ENCODE measurements at places on chromosomes 7 and 10. TPM values are rescaled to one million over a fixed set of nuclear protein-coding genes. Genes with fewer than 3 reads are reported as not detected.

GRCh38 chr10:70222340-70222794, 10.9 kb downstream of the PPA1 start:
- no peak for DNase-seq

GRCh38 chr10:128808921-128809440, 658.1 kb upstream of the MGMT start:
- DNase-seq, result no peak

DNA sequence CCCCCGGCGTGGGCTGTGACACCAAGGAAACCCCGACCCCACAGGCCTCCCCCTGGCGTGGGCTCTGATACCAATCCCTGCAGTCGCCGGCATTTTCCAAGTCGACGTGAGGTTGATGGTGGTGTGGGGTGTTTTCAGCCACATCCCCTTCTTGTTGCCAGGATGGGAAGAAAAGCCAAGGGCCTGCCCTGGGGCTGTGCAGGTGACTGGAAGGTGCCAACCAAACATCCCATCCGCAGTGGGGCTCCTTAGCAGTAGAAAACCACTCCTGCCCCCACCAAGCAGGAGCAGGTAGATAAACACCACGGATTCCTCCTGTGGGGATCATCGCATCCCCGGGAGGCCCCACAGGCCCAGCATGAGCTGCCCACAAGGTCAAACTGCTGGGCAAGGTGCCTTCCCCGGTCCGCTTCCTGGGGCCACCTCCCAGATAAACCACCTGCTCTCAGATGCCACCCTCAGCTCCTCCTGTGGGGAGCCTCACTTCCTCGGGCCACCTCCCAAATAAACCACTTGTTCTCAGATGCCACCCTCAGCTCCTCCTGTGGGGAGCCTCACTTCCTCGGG, 88.5 kb upstream of the DIP2C start:
- DNase-seq, result no peak

DNA sequence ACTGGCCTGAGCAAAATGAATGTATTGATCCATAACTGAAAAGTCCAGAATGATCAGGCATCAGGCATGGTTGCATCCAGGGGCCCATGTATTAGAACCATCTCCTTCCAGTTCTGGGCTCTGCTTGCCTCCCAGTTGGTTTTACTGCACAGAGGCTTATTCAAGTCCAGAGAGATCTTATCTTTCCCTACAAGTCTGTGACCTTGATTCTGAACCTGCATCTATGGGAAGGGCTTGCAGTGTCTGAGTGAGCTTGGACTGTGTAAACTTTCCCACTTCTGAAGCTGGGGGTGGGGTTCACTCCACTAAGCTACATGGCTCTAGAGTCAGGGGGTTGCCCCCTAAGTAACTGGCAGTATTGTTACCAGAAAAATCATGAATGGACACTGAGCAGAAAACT, 136.2 kb downstream of the TCF7L2 start:
- DNase-seq, result no peak

DNA sequence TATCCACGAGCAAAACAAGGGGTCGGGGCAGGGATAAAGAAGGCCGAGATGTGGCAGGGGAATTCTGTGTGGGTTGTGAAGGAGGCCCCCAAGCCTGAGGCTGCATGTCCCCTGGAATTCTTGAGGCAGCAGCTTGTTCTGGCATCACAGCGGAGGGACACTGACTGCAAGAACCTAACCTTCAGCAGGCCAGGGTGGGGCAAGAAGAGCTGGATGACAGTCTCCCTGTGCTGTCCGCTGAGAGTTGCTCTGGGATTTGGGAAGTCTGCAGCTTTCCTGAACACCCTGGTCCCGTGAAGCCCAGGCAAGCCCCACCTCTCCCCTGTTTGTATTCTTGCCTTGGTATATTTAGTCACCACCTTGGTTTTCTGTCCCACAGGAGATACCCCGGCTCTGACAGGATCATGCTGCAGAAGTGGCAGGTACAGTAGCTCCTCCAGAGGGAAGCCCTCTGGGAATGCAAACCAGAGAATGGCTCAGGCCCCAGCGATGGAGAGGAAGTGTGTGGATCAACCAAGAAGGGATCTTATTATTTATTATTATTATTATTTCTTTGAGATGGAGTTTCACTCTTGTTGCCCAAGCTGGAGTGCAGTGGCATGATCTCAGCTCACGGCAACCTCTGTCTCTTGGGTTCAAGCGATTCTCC, 1.9 kb upstream of the LRRC18 start:
- no peak for DNase-seq

GRCh38 chr7:152089183-152089582, 63.7 kb downstream of the GALNT11 start:
- DNase-seq, result no peak

GRCh38 chr7:36967387-36967786, 243.1 kb upstream of the AOAH start:
- peak; percentile 85 for DNase-seq

DNA sequence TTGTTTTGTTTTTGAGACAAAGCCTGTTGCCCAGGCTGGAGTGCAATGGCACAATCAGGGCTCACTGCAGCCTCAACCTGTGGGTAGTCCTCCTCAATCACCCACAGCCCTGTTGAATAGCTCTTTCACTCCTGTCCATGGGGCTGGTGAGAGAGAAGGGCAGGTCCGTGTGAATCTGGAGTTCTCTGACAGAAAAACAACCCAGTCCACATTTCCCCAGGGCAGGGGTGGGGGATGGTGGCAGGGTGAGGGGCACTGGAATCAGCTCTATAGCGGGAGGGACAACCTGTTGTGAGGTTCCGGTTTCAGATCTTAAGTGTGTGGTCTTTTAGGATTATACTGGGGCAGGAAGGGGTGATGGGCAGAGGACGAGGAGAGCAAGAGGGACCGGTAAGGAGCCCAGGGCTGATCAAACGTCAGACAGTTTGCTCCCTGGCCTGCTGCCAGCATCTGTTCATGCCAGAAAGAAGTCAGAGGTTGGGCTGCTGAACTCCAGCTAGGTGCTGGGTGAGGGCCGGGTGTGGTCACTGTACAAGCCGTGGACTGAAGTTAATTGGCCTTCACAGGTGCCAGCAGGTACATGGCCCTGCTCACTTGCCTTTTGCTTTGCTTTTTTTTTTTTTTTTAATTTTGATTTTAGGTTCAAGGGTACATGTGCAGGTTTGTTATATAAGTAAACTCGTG, 33.2 kb upstream of the MKRN1 start:
- DNase-seq, result no peak

GRCh38 chr7:94907811-94908322, 473 bp downstream of the PPP1R9A start:
- DNase-seq, result no peak

DNA sequence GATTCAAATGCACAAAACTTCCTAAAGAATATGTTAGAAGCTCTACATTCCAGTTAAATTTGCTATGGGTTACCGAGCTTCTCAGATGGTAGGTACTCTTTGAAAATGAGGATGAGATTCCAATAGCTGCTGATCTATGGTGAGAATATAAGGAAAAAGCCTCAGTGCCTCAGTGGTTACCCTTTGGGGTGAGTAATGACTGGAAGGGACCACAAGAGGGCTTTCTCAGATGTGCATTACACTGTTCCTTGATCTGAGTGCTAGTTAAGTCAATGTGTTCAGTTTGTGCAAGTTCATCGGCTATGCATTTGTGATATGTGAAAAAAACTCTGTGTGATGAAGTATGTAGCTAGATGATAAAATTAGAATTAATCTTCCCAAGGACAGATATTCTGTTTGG, 3.5 kb downstream of the NRCAM start:
- no peak for DNase-seq

NAT16 gene
- total RNA-seq, result not detected

TEX47 gene
- total RNA-seq, result not detected

FAM13C gene
- 8.1 TPM for total RNA-seq

LRGUK gene
- not detected for total RNA-seq

Data from H4 (cell line).